ENCODE measurements at places on chromosomes 12 and 14.

DNA sequence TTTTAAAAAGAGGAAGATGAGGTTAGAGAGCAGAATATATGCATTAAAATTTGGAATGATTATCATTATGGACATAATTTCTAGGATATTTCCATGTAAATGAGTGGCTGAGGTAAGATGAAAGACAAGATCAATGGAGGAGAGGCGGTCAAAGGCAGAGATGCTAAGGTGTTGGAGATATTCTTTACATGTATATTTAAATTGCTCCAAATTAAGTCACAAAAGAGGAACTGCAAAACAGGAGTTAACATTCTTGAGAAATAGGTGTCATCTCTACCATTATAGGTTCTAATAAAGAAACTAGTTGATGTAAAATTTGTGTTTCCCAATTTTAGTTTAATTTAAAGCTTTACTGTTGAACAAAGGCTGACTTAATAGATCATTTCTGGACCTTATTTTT is 268.5 kb upstream of the PPFIA2 start:
- DNase-seq = no peak

GRCh38 chr14:98348505-98348904 is 923.5 kb downstream of the BCL11B start:
- DNase-seq = no peak

GRCh38 chr14:77228056-77228455 is 43.0 kb downstream of the NGB start:
- no peak for DNase-seq

DNA sequence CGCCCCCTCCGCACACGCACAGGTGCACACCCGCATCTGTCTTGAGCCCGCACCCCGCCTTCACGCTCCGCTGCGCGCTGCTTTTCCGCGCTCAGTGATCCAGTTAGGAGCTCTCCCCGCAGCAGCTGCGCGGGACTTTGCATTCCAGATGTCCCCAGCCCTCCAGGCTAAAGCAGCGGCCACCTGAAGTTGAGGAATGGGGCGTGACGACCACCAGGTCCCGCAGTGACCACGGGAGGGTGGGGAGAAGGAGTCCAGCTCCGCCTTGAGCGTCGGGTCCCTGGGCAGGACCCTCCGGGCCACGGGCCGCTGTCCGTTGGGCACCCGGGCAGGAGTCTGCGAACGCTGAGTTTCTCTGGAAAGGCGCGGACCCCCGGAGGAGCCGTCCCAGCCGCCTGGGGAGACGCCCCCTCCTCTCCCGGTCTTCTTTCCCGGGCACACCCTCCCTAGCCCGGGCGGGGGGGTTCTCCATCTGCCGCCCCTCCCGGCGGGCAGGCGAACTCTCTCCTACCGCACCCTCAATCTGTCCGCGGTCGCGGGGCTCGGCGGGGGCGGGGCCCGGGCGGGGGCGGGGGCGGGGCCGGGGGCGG is 334 bp upstream of the TMEM132C start:
- DNase-seq = no peak

DNA sequence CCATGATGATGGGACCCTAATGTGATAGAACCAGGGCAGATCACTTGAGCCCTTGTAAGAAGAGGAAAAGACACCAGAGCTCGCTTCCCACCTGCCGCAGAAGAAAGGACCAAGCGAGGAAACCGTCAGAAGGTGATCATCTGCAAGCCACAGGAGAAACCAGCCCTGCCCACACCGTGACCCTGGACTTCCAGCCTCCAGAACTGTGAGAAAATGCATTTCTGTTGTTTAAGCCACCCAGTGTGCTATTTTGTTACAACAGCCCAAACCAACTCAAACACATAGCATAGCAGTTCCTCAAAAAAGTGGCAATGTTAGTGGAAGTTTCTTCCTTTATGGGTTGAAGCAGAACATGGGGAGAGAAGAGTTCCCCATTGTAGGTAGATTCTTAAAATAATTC is 107.9 kb upstream of the BCL2L14 start:
- DNase-seq = no peak

DNA sequence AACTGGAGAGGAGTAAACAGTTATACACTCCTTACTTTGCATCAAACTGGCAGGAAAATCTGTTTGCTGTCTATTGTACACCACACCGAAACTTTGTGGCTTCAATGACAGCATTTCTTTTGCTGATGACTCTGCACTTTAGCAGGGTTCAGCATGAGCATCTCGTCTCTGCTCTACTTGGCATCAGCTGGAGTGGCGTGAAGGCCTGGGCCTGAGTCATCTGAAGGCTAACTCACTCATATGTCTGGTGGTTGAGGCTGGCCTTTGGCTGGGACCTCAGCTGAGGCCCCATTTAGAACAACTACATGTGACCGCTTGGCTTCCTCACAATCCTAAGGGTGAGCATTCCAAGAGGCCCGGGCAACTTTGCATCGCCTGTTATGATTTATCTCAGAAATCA is 28.7 kb upstream of the REP15 start:
- no peak for DNase-seq

DNA sequence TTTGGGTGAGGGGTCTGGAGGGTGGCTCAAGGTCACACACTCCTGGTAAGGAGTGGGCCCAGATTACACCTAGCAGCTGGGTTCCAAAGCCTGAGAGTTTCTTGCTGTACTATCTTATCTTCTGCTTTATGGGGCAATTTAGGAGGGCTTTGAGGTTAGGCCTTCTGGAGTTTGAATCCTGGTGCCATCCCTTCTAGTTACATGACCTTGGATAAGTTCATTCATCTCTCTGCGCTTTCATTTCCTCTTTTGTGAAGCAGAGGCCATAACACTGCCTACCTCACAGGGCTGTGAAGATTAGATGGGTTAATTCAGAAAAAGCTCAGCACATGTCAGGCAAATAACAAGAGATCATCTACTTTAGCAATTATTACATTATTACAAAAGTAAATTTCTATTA is 7.4 kb upstream of the KRT77 start:
- no peak for DNase-seq

DNA sequence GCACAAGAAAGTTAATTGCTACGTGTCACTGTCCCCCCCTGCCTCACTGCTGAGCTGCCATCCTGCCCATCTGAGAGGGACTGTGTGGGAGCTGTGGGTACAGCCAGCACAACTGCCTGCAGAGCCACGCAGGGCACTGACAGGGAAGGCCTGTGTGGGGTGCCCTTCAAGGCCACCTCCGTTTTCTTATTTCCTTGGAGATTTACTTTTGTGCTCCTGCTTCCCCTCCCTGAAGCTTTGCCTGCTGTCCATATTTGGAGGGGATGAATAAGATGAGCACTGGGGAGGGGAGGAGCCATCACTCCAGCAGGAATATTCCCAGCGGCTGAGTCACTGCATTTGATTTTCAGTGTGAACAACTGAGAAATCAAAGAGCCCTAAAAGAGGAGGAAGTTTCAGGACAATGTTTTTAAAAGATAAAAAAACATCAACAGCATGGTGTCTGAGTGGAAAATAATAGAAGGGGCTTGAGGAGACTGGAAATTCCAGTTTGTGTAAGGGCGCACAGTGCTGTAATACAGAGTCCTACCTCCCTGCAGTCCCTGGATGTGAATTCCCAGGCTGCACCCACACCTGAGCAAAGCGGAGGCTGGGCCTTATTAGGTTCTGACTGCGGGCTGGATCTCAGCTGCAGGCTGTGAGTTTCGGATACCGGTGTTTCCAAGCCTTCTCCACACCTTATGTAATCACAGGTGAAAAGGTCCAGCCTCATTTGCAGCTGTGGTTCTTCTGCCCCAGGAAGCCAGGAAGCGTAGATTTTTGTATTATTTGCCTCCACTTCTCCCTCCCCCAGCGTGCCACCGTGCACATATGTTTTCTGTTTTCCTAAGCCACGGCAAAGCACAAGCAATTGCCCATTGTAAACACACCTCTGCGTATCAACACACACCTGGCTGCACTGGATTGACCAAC is 192.6 kb upstream of the BCL2L14 start:
- peak; percentile 33 for DNase-seq
